ENCODE measurements at places on chromosomes 6 and 20.

DNA sequence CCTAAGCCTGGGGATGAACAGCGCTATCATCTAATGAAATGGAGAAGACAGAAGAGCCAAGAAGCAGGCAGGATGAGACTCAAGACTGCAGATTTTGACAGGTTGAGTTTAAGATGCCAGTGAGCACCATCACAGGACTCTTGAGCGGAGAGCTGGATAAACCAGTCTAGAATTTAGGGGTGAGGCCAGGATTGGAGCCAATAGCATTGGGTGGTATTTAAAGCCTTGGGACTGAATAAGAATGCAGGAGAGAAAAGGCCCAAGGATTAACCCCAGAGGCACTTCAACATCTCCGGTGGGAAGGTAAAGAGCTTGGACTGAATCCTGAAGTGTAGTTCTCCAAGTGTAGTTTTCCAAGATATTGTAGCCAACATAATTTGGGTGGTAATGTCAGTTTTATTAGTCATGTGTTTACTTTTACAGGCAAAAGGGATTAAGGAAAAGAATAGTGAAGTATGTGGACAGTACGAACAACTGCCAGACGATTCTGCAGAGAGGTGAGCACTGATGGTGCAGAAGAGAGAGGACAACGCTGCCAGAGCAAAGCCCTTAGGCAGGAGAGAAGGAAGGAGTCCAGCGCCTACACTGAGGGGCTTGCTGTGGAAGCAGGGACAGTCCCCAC lies 85.2 kb downstream of the DTNBP1 start:
- no peak for DNase-seq

DNA sequence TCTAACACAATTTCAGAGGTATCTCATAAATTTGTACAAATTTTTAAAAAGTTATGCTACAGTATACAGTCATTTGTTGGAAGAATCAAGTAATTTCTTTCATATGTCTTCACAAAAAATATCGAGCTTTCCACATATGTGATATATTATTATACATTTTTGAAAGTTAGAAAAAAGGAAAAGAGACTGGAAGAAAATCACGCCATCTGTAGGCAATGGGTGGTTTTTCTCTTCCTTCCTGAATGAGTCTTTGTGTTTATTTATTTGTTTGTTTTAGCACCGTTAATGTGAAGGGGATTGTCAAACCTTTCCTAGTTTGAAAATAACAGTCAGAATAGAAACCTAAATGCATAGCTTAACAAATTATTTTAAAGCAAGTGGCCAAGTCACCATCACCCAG lies 130.6 kb downstream of the SYNDIG1 start:
- DNase-seq = no peak

DNA sequence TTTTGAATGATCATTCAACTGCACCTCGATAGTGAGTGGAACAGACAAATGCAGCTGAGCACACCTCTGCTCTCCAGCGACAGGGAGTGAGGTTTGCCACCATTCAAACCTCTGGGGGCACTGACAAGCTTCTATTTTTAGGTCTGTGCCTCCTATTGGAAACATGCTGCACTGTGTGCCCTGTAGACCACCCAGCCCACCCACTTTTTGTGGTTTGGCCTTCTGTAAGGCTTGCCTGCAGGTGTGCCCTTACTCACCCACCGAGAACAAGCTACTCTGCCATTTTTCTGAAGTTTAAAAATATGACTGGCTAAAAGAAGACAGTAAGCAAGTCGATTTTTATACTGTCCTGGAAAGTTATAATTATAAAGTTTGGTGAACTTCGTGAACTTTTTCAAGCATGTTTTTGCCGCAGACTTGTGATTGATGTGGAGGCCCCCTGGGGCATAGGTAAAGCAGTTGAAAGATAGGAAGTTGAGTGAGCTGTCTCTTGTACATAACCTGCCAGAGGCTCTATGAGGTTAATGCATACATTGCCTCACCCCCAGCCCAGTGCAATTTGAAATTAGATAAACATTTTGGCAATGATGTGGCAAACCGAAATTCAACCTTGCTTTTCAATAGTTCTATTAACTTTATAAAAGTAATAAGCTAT lies 53.8 kb downstream of the ADGRG6 start:
- no peak for DNase-seq

DNA sequence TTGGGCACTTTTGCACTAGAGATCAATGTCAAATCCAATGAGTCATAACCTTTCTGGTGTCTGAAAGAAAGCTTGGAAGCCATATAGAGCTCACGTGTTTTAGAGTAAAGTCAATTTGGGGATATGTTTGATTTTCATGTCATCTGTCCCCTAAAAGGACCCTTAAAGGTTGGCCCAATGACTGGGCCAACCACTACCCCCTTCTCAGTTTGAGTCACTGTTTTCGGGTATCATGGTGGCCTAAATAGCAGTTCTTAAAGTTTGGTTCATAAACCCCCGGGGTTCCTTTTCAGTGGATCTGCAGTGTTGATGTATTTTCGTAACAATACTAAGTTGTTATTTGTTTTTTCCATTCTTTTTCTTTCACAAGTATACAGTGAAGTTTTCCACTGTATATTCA lies 327.6 kb downstream of the PRL start:
- DNase-seq = no peak

DNA sequence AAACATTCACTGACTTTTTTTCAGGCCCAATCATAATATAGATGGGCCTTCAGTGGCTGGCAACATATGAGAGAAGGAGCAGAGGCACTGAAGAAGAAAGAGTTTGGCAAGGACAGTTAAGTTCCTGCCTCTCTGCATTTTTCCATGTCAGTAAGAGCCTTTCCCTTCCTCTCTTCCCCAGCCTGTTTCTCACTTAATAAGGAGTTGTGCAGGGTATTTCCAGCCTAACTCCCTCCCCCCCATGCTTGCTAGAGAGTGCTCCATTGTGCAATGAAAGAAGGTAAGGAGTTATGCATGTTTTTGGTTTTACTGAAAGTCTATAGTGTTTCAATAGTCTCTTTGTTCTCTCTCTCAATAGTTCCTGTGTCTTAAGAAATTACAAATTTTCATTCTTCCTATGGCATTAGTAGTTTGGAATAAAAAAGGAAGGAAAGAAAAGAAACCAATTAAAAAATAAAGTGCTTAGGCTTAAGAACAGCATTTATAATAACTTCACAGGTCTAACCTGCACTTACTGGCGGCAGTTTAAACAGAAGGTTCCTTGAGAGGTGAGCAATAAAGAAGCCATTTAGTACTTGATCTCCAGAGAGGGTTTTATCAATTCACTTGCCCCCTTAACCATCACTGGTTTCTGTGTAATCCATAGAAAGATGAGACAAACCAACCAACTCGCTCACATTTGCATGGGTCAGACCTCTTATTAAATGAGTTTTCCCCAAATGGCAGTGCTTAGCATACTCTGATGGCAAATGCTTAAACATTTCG lies 251.1 kb downstream of the PTPRT start:
- no peak for DNase-seq

DNA sequence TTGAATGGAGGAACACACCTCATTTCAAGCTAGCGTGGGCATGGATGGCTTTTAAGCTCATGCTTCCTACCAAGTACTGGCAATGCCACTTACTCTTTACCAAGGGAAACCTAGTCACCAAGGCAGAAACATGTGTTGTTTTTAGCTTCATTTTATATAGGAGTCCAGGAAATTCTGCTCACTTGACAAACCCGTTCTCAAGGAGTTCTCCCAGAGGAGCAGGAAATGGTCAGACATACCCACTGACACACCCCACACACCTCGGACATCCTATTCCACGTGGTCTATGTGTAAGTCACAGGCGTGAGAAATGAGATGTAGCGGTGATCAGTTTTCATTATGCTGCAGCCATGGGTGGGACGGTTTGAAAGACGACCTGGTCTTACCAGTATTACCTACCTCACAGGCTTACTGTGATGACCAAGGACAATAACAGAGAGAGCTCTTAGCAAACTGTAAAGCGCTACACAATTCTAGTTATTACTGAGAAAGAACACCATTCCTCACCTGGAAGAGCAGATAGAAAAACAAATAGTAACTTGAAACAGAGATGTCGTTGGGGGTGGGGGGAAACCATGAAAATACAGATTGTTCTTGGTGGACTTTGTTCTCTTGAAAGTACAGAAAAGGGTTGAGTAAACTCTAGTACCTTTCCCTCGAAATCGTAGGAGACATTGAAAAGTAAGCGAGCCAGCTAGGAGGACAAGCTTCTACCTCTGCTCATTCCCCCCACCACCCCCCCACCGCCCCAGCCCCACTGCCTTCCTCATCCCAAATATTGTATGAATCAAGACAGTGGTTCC lies 1.7 kb downstream of the CNKSR3 start:
- DNase-seq = peak; percentile 44

DNA sequence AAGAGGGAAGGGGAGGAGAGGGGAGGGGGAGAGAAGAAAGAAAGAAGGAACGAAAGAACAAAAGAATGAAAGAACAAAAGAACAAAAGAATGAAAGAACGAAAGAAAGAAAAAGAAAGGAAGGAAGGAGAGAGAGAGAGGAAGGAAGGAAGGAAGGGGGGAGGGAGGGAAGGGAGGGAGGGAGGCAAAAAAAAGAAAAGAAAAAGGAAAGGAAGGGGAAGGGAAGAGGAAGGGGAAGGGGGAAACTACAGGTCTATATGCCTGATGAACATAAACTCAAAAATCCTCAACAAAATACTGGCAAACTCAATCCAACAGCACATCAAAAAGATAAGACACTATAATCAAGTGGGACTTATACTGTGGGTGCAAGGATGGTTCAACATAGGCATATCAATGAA lies 13.7 kb upstream of the LGSN start:
- no peak for DNase-seq

GRCh38 chr6:7328243-7328642 lies 15.2 kb upstream of the SSR1 start:
- no peak for DNase-seq

DNA sequence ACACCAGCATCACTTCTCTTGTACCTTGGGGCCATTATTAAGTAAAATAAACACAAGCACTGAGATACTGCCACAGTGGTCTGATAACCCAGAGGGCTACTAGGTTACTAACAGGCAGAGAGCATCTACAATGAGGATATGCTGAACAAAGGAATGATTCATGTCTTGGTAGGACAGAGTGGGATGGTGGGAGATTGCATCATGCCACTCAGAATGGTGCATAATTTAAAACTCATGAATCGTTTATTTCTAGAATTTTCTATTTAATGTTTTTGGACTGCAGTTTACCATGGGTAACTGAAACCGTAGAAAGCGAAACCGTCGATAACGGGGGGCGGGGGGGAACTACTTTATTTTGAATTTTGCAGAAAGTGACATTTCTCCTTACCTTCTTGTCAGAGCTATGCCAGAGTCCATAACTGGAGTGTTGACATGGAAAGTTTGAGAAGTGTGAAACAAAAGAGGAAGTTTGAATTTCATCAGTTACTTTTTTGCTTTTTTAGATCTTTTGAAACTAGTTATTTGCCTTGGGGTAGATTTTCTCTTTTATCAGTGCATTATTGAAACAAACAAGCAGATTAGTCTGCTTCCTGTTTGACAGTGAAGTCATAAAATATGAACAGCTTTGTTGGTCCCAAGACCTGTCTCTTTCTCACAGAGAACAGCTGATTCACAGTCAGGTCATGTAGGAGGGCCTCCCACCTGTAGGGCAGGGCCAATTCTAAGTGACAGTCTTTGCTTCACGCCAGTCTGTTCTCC lies 124.9 kb downstream of the KLHL32 start:
- no peak for DNase-seq

GRCh38 chr20:2133318-2134183 lies 31.9 kb downstream of the STK35 start:
- no peak for DNase-seq

DNA sequence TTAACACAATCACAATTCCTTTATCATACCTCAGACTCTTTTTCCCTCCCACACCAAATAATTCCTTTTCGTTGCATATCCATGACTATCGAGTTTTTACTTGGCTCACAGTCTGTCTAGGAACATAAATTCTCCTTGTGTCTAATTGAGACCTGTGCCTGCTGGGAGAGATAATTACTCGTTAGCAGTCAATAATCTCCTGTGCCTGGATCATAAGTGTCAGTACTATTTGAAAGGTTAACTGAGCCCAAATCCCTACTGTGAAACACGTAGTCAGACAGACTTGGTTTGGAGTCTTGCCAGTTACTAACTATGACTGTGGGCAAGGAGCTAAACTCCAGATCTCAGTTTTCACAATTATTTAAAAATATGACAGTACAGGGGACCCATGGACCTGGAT lies 5.7 kb upstream of the CTNNBL1 start:
- no peak for DNase-seq

DNA sequence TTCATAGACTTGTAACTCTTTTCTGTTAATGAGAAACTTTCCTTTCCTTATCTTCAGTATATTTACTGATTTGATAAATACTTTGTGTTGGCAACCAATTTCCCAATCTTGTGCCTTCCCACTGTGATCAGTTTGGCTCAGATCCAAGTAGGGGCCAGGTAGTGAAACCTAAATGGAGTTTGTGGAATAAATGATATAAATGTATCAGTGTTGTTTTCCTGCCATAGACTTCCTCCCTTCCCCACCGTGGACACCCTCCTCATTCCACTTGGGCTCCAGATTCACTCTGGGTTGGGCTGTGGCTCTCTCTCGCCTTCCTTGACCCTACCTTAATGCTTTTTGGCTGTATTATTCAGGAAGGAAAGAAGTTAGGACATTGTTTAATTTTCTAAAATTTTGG lies 1.3 kb downstream of the ZKSCAN3 start:
- DNase-seq = no peak

DNA sequence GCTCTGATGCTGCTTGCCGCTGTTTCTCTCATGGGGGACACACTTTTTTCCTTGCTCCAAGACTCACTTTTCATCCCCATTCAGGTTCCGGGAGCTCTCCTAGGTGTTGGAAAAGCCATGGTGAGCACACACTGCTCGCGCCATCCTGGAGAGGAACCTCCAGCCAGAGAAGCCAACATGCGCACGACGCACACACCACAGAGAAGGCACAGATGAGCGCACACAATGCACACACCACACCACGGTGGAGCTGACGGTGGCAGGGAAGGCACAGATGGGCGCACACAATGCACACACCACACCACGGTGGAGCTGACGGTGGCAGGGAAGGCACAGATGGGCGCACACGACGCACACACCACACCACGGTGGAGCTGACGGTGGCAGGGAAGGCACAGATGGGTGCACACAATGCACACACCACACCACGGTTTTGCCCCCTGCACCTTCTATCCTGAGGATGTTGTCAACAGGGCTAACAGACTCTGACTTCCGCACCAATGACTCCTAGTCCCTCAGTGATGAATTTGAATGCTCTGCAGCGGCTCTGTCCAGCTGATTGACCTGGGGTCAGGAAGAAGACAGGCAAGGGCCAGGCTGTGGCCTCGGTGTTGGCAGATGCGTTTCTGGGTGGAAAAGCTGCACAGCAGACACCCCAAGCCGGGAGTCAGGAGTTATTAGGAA lies 154.7 kb downstream of the ERMARD start:
- DNase-seq = peak; percentile 30

All from endothelial cell of umbilical vein (primary cell).